ENCODE measurements at places on chromosomes 7 and 10.

- no peak for DNase-seq
Observed at GRCh38 chr7:41475801-41476459, 227.0 kb downstream of the INHBA start.

DNA sequence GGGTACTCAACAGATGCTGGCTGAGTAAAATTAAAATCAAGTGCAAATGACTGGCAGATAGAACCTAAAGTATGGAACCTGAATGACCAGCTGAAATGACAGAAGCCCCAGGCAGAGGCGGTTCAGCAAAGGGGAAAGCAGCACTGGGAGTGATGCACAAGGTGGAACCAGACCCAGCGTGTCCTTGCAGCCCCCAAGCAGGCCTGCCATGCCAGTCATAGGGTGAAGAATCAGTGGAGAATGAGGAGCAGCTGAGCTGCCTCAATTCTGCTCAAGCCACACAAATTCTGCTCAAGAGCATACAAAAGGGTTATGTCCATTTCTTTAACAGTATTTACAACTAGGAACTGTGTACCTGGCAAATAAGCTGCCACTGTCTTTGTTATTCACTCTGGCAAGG is 8.7 kb downstream of the ACTR1A start:
- DNase-seq = no peak

DNA sequence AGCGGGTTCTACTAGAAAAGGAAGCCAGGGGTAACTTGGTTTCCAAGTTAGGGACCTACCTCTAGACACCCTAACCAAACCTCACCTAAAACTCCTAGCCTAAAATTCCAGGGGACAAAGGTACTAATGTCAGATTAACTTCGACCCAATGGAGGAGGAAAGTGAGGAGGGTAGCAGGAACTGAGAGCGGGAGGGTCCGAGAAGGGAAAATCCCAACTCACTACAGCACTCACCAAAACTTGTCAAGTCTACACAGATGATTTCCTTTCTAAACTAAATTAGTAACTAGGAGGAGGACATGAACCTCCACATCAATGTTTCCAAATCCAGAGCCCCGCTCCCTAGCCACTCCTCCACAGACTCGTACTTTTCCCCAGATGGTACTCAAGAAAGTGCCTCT is 22.6 kb downstream of the CHCHD3 start:
- DNase-seq = no peak

GRCh38 chr10:129935102-129935866 is 28.8 kb downstream of the EBF3 start:
- DNase-seq = no peak

GRCh38 chr7:24404315-24404714 is 120.3 kb downstream of the NPY start:
- DNase-seq = no peak

- peak; percentile 67 for DNase-seq
Observed at GRCh38 chr7:18890134-18890533, 227.3 kb downstream of the TWIST1 start.

DNA sequence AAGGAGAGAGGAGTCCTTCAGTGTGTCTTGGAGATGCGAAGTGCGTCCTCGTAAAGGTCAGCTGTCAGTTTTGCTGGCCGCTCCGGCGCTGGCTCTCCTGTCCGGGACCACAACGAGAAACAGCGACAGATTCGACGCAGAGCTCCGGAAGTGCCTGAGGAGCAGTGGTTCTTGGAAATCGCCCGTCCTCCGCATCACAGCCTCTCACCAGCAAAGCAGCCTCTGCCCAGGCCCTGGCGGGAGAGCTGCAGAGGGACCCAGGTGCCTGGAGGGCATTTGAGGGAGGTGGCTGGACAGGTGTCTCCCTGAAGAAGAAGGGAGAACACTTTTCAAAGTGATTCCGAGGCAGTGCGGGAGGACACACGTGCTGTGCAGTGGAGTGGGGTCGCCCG is 11.6 kb upstream of the AP5Z1 start:
- no peak for DNase-seq

DNA sequence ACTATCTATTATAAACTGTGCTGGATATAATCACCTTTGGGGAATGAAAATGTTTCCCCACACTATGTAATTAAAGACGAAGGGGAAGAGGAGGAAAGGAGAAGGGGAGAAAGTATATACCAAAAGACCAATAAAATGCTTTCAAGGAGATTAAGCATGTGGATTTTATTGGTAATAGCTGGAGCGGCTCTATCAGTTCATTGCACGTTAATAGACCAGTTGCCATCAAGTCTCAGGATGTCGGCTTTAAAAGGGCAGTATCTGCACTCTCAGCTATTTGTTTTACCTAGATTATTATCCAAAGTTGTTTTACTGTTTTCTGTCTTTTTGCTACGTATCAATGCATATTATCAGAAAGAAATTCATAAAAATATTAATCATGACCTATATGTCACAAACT is 9.0 kb downstream of the ETV1 start:
- DNase-seq = no peak

- no peak for DNase-seq
Observed at GRCh38 chr10:29603223-29603896, 31.4 kb downstream of the SVIL start.

- DNase-seq = no peak
Observed at GRCh38 chr10:35471435-35471834, 133.7 kb upstream of the GJD4 start.

DNA sequence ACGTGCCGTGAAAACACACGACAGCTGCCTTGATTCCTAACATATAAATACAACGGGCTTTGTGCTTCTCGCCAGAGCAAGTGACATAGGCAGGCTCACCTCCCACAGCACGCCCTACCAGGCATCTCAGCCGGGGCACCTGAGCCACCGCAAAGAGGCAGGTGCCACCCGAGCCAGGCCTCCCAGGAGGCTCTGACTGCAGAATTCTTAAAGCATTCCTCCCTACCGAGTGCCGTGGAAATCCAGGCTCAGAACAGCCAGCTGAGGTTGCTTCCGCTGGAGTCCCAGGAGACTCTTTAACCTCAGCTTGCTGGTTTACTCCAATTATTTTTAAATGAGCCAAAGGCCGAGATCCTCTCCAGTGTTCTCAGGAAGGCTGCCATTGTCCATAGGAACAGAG is 206.5 kb downstream of the USP6NL start:
- DNase-seq = peak; percentile 44

DNA sequence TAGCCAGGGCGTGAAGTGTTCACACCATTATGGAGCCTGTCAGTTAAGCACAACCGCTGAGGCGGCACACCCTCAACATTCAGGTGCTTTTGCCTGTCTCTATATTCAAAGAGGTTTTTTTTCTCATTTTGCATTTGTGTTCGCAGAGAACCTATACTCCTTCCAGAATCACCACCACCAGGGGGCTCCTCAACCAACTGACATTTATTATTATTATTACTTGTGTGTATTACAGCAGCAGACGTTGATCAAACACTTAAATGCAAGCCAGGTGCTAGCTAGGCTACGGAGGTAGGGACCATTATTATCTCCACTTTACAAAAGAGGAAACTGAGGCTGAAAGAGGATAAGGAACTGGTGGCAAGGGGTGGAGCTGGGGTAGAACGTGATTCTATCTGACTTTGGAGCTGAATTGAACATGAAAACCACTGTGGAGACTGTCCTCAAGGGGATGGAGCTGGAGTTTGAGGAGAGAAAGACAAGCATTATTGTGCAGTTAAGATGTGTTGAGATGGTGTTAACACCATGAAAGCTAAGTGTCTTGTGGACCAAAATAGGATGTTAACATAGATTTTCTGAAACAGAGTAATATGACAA is 133.8 kb upstream of the PLXNA4 start:
- DNase-seq = peak; percentile 68

- DNase-seq = peak; percentile 79
Observed at GRCh38 chr7:116331020-116331419, 120.7 kb downstream of the TES start.

- DNase-seq = no peak
Observed at GRCh38 chr10:104041891-104042535, 43.7 kb downstream of the COL17A1 start.

- no peak for DNase-seq
Observed at GRCh38 chr10:14552015-14552414, 221.3 kb upstream of the FRMD4A start.

DNA sequence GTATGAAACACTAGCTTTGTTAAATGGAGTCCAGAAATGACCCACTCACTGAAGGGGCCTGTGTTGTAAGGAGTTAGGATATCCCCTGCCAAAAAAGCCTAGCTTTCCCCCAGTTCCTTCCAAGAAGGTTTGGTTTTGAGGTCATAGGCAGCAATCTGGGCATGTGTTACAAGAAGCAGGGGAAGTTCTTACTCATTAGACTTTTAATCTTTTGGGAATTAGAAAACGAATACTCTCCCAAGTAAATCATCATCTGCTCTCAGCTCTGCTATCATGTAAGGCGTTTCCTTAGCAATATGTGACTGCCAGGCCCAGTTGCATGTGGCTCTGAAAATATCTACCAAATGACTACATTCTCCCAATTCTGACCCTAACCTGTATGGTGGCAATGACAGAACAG is 3.7 kb downstream of the NOD1 start:
- peak; percentile 96 for DNase-seq

DNA sequence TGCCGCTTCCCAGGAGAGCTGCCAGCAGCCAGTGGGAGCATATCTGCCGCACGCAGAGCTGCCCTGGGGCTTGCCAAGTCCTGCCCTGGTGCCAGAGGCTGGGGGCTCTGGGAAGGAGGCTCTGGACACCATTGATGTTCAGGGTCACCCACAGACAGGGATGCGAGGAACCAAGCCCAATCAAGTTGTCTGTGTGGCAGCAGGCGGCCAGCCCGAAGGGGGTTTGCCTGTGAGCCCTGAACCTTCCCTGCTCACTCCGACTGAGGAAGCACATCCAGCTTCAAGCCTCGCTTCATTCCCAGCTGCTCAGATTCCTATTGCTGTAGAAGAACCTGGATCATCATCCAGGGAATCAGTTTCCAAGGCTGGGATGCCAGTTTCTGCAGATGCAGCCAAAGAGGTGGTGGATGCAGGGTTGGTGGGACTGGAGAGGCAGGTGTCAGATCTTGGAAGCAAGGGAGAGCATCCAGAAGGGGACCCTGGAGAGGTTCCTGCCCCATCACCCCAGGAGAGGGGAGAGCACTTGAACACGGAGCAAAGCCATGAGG is 94.6 kb downstream of the TACC2 start:
- DNase-seq = no peak

- no peak for DNase-seq
Observed at GRCh38 chr7:50718311-50718710, 64.4 kb downstream of the GRB10 start.

DNA sequence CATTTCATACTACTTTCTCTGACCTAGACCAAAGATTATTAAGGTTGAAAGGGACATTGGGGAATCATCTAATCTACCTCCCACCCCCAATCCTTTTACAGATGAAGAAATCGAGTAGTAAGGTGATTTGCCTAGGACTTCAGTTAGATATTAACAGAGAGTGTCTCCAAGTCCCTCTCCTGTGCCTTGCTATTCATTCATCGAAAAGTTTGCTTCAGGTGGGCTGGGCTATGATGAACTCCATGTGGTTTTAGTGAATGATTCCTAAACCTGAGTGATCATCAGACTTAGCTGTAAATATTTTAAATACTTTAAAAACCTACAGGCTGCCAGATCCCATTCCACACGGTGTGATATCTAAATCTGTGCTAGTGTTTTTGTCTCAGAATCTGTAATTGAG is 259.4 kb upstream of the SORCS1 start:
- DNase-seq = no peak

DNA sequence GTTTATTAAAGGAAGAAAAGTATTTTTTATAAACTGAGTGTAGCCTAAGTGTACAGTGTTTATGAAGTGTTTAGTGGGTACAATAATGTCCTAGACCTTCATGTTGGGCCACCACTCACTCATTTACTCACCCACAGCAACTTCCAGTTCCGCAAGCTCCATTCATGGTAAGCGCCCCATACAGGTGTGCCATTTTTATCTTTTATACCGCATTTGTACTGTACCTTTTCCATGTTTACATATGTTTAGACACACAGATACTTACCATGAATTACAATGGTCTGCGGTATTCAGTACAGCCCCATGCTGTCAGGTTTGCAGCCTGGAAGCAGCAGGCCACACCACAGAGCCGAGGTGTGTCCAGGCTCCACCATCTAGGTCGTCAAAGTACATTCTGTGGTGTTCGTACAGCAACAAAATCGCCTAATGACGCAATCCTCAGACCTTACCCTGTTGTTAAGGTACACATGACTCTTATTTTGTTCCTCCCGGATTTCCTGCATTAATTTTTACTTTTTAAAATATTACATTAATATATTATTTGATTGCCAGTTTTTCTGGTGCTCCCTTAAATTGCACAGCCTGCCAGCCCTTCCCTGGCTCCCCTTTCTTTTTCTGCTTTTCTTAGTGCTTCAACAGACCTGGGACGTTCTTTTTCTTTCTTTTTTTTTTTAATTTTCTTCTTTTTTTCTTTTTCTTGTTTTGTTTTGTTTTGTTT is 881 bp upstream of the SSBP1 start:
- DNase-seq = peak; percentile 19

DNA sequence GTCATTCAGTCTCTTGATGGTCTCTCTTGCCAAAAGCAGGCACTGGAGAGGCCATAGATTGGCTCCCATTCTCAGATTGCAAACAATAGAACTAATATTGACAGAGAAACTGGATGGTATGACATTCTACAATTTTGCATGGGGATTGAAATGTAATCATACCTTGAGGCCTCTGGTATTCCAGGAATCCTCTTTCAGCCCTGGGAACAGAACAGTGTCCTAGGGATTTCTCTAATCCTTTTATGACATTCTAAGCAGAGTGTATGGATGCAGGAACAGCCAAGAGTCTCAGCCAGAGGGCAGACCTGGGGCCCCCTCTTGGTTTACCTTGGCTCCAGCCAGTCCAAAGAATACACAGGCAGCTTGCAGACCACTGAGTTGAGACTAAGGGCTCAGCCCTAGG is 206.4 kb downstream of the KCNMA1 start:
- DNase-seq = no peak

DNA sequence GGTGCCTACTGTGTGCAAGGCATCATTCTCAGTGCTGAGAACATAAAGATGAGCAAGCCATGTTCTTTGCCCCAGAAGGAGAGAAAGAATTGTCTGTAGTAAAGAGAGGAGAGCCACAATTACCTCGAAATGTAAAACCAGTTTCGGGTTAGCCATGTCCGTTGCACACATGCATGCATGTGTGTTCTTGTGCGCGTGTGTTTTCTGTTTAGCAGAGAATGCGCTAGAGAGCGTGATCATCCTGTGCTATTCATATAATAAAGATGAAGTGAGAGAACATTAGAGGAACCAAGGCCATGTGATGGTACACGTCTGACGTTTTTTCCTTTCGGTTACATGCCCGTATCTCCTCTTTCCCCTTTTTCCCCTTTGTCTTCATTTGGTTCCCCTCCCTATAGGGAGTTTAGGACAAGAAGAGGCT is 158.2 kb downstream of the CELF2 start:
- no peak for DNase-seq
